ENCODE measurements at places on chromosomes 12 and 14.

- no peak for DNase-seq
Observed at GRCh38 chr12:62162214-62162613, 98.0 kb upstream of the USP15 start.

DNA sequence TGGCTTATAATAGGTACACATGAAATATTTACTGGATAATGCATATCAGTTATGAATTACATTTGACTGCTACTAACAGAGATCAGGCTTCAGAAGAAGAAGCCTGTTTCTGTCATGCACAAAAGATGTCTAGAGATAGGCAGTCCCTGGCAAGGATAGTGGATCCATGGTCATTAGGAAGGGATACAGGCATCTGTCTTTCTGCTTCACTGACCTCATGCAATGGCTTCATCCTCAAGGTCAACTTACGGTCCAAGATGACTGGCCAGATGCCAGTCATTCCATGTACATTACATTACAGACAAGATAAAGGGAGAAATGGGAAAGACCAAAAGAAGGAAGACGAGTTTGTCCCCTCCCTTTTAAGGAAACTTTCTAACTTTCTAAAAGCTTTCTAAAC is 94.0 kb downstream of the NUAK1 start:
- DNase-seq = no peak

GRCh38 chr12:52848661-52849255 is at the start of gene KRT78:
TSS of gene KRT78 (minus strand) at chr12:52848994. CDS start at chr12:52848930, 64 bp downstream.
- no peak for DNase-seq

DNA sequence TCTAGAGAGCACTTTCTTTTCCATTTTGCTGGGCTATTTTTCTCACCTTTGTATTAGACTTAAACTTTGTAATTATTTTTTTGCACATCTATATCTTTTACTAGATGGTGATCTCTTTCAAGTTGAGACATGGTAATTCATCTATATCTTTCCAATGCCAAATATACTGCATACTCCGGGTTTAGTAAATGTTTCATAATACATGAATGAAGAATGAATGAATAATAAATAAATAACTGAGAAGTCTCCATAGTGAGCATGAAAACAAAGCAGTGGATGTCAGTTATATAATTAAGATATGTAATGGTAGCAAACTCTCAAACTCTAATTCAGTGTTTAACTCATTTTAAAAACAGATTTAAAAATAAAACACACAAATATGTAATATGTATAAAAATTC is 342.5 kb upstream of the KITLG start:
- no peak for DNase-seq

DNA sequence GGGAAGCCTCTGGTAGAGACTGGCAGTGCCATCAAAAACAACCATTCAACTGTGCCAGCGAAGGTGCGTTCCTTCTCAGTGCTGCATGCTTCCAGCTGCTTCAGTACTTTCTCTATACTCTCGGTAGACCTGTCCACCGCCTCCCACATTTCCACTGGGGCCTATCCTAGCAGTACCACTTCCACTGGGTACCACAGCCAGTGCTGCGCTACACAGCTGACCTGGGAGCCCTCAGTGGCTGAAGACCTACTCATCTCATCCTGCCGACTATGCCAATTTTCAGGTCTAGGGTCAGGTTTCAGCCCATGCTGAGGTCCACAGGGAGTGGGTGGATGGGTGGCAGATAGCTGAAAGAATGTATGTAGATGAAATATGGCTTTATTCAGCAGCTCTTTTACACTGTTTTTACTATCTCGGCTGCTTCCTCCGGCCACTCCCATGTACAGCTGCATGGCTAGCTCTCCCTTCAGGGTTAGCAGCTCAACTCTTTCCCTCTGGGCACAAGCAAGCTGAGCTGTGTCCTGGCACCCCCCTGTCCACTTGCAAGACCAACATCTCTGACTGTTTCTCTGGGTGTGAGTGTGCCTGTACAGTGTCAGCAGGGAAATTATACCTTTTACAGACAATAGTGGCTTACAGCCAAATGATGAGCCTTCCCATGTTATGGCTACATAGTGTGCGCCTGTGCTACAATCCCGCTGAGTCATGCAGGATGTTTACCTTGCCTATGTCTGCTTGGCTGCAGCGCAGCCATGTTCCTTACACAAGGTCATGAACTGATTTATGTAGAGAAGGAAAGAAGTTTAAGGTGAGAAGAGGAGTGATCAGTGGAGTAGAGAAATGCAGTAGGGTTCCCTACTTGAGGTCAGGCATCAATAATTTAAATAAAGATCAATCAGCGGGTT is 125.7 kb upstream of the DDHD1 start:
- peak; percentile 44 for DNase-seq

DNA sequence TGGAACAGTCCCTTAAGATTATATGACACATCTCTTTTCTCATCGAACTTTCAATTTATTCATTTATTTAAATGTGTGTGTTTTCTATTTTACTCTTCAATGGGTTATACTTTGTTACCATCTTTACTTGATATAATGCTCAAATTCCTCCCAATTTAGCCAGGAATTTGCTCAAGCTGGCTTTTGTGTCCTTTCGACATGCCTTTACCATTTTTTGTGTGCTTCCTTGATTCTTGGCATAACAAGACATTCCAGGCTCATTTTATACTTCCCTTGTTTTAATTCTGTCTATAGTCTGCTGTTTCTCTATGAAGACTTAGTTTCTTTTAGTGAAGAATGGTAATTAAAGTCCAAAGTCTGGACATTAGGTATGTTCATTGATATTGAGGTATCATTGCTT is 315.8 kb downstream of the AEBP2 start:
- DNase-seq = no peak

- no peak for DNase-seq
Observed at GRCh38 chr12:65195387-65196055, 26.1 kb downstream of the LEMD3 start.

- DNase-seq = no peak
Observed at GRCh38 chr14:44963775-44964380, 1.9 kb downstream of the TOGARAM1 start.

DNA sequence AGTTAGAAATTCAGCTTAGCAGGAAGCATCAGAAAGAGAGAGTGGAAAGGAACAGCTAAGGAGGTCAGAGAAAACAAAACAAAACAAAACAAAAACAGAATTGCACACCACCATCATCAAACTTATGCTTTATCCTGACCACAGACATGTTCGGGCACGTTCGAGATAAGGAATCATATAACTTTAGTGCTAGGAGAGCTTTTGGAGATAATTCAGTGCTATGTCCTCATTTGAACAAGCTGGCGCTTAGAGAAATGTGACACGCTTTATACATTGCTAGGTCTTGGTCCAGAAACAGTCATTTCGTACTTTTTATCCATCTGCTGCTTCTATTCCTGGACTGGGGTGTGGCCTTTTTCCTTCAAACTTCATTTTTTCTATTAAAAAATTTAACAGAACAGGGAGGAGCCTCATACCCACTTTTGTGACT is 213.1 kb downstream of the PTPRO start:
- no peak for DNase-seq

DNA sequence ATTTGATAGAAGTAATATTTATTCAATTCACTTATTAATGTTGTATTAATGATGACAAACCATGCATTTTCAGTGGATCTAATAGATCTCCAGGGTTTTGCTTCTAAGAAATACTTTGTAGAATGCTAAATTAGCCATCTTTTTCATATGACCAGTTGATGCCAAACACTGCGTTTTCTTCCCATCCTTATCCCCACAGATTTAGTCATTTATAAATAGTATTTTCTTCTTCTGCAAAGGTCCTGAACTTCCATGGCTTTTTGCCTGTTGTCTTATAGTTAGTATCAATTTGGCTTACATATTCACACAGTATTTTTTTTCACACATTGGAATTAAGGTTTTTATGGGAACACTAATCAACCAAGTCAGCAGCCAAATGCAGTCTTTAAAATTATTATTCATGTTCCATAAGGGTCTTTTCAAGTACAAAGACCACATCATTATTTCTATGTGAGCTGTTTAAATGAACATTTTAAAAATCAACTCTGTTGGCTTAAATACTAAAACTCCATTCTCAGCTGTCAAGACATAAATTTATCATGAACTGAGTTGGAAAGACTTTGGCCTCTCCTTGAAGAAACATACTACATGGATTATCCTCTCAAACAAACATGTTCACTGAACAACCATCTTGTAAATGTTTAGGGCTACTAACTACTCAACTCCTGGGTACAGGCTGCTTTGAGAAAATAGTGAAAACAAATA is 1278.4 kb upstream of the FLRT2 start:
- no peak for DNase-seq

DNA sequence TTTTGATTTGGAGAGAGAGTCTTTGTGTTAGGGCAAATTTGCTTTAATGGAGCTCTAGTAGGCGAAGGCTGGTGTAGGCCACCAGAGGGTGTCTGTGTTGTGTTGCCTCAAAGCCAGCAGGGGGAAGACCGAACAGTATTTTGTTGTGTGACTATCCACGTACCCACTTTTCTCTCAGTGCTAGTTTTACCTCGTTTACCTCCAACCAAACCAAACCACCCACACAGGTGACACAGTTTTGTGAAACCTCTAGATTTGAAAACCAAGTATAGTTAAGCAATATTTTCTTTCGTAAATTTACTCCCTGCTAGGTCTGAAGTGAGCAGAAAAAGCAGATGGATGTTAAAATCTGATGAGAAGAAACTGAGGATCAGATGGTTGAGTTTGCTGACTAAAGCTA is 36.3 kb upstream of the NPFF start:
- DNase-seq = peak; percentile 72

DNA sequence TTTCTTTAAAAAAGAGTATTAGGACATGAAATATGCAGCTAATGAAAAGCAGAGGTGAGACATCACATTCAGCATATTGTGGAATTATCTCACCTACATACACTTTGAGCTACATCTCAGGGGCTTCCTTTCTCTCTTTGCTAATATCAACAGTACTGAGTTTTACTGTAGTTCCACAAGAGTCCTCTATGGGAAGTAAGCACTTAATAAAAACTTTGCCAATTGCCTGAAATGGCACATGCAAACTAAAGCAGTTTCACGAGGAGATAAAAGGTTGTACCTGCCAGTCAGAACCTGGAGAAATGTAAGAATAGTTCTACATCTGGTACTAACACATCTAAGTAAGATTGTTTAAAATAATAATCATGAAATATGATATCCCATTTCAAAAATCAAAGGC is 73.5 kb upstream of the GPHB5 start:
- DNase-seq = no peak

DNA sequence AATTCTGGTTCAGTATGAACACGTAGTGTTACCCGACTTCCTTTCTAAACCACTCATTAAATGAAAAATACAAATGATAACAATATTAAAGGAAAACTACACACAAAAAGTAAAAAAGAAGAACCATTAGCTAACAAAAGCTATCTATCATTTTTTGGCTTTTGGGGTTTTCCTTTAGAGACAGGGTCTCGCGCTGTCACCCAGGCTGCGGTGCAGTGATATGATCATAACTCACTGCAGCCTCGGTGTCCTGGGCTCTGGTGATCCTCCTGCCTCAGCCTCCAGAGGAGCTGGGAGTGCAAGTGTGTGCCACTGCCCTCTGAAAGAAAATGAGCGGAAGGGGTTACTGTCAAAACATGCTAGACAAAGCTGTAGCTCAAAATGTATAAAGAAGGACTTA is 238.2 kb upstream of the AVPR1A start:
- no peak for DNase-seq

- DNase-seq = no peak
Observed at GRCh38 chr14:103107941-103108748, 13.6 kb downstream of the EXOC3L4 start.

- DNase-seq = no peak
Observed at GRCh38 chr14:69459122-69459521, 25.4 kb upstream of the PLEKHD1 start.

DNA sequence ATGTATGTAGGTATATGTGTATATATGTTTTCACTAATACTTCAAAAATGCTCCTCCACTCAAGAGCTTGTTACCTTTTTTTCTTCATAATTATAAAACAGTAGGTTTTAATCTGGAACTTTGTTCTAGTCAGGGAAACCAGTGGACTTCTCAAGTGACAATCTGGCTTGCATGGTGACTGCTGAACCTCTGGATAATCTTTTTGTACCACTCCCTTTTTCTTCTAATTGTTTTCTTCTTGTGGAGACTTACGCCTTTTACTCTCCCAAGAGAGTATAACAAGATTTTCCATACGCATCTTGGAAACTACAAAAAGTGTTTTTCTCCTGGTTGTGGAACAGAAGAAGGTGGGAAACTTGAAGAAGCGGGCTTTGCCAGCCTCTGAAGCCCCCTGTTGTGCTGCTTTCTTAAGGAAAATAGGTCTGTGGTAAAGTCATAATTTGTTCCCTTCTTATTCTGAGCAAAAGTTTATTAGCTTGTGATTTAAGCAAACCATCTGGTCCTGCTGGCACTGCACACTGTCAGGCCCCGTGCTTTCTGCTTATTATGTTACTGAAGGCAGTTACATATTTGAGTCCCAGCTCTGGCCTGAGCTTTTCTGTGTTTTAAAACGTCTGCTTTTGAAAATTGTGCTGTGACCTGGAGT is 291.8 kb downstream of the ERC1 start:
- no peak for DNase-seq

GRCh38 chr14:103862393-103862782 is 15.0 kb upstream of the PPP1R13B start:
- no peak for DNase-seq

DNA sequence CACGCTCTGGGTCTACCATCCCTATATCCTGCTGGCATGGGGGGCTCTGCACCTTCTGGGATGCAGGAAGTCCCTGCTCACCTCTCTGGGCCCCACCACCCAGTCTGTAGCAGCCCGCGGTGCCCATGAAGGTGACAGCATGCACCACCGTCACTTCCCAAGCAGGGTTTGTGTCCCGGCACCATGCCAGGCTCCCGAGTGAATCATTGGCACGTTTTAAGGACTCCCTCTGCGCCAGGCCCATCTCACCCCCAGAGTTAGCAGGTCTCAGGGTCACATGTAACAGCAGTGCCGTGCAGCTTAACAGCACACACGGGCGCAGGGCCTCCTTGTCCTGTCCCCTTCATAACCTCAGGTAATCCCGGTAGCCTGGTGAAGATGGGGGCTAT is 19.9 kb downstream of the SETD1B start:
- DNase-seq = no peak

GRCh38 chr12:89153341-89153740 is 199.0 kb downstream of the DUSP6 start:
- DNase-seq = no peak

DNA sequence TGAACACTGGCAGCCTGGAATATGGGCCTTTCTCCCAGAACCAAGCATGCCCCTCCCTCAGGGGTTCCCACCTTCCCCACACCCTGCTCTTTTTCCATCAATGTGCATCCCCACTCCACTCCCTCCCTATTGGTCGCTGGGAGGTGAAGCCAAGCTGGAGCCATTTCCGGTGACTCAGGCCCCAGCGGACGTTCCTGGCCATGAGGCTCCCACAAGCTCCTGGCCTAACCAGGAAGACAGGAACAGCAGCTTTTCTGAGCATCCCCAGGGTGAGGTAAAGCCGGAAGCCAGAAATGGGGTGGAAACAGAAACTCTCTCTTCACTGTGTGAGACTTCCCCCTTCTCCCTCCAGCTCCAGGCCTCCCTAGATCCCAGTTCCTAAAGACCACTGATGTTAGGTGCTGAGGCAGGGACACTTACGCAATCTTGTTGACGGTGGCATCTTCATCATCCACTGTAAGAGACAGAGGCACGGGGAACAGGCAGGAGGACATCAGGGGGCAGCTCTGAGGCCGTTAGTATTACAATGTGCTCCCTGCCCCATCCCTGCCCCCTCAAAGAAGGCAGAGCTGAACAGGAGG is 5.1 kb downstream of the LMBR1L start:
- no peak for DNase-seq

GRCh38 chr12:61750604-61751003 is 509.6 kb upstream of the USP15 start:
- DNase-seq = no peak
